ENCODE measurements at places on chromosomes 5 and 9.

DNA sequence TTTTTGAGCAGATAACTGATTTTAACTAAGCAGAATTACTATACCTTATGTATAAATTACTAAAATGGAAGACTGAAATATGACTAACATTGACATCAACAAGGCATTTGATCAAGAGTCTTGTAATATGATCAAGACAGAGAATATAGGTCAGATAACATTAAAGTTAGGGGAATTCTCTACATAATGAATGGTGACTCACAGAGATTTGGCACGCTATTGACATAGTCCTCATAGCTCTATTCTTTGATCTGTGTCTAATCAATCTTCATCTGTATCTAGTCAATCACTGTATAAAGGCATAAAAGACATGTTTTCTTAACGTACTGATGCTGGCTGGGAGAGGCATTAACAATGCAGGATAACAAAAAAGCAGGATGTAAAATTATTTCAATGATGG lies 17.4 kb downstream of the ABITRAM start:
- DNase-seq: no peak

DNA sequence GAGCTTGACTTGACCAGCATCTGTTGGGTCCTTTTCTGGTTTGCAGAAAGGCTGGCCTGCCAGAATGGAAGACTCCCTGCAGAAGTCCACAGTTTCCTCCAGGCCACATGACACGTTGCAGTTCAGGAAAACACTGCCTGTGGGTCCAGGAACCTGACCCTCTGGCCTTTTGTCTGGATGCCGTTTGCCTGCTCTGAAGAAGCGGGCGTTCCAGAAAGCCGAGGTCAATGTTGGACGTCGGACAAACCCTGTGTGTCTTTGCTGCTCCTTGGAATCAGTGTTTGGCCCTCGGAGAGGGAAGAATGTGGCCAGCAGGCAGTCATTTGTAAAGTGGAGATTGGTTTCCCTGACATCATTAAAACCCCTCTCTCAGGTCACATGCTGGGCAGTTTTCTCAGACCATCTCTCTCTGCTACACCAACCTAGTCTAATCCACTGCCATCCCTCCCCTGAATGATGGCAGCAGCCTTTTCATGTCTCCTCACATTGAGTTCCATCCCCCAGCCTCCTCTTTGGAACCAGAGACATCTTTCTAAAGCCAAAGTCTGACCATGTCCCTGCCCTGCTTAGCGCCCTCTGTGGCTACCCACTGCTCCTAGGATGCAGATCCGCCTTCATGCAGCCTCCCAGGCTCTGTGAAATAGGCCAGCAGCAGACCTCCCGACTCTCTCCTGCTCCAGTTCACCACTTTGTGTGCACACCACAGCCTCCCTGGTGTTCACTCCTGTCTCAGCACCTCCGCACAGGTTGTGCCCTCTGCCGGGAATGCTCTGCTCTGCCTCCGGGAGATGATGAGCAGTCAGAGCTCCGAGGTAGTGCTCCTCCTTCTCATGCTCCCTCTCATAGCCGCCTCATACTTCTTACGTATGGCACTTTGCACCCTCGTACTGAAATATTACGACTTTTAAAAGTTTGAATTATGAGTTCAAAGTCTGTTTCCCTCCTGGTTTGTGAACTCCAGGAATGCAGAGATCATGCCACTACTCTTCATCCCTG lies 75.6 kb downstream of the RALGPS1 start:
- DNase-seq: no peak

- DNase-seq: no peak
Observed at GRCh38 chr9:104361207-104361606, 142.9 kb upstream of the OR13F1 start.

DNA sequence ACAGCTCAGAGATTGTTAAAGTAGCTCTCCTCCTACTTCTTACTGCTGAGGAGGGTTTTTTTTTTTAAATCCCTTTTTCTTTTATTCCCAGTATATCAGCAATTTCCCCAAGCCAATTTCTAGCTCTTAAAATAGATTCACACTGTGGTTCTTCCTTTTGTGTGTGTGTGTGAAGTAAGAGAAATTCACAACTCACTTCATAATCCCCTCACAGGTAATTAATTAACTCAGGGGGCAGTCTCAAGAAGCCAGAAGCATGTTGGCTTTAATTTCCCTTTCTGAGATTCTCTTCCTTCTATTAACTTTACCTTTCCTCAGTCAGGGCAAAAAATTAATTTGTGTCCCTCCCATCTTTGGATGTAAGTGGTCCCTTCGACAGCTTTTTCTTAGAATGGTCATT lies 71.0 kb upstream of the HMHB1 start:
- DNase-seq: no peak

- no peak for DNase-seq
Observed at GRCh38 chr5:178186427-178186826, 744 bp downstream of the GMCL2 start.

DNA sequence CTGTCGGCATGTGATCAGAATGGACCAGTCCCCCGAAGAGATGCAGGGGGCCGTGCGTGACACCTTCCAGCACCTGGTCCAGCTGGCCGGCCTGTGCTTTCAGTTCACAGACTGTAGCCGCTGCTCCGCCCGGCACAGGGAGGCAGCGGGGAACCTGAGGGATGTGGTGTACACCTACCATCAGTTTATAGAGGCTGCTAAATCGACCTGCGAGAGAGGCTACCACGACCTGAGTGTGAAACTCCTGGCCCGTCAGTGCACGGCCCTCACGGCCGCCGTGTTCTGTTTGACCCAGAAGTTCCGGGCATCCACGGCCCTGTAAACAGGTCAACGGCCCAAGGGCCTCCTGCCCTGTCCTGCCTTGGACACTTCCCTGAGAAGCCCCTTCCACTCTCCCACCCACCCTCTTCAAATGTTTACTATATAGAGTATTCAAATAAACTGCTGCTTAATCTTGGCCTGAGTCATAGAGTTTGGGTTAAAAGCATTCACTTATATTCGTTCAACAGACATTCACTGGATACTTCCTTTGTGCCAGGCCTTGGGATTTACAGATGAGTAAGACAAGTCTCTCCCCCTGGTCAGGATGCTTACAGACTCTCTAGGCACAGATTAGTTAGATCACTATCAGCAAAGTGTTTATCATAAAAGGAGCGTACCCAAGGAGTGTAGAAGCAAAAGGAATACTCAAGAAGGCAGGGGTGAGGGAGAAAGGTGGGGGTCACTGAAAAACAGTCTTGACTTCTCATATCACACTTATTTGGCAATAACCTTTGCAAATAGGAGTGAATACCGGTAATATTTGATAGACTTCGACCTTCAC lies 6.9 kb upstream of the TRMT10B start:
- DNase-seq: no peak

DNA sequence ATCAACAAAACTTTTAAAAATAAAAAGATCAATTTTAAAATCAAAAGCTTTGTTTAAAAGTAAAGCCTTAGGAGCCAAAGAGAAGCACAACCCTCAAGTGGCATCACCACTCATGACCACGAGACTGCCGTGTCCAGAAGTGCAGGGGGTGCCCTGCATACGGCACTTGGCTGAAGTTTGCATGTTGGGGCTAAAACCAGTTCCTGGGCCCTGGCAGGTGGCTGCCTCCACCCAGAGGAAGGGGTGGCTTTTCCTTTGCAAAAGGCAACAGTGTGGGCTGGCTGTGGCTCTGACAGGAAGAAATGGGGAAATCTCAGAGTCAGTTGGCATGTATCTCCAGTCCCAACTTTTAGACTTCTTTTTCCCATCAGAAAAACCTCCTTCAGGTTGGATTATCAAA lies 15.3 kb downstream of the TRMO start:
- DNase-seq: no peak

- DNase-seq: no peak
Observed at GRCh38 chr9:34611251-34611810, 566 bp downstream of the RPP25L start.
